ENCODE measurements at places on chromosomes 5 and 9.

- H3K27me3 ChIP-seq, result no peaks in the 10 kb centered on the region
- no peaks in the 10 kb centered on the region for H3K4me1 ChIP-seq
- no peaks in the 10 kb centered on the region for H3K36me3 ChIP-seq
- no peak overlapping the region for H3K4me3 ChIP-seq
- H3K27ac ChIP-seq, result no peak overlapping the region
Observed at GRCh38 chr9:126036881-126037291, 289.7 kb downstream of the PBX3 start.

DNA sequence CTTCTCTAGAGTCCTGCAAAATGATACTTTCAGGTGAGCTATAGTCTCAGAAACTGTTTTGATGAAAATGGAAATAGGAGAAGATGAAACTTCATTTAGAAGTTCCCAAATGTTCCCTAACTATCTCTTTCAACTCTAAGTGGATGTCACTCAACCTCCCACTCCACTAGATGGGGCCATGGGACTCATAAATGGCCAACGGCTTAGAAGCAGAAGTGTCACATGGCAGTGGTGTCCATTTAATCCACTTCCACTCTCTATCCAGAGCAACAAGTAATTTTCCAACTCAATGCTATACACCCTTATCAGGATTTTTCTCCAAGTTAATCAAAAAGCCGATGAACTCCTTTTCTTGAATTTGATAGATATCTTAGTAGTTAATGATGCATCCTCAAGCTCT lies 295.7 kb downstream of the EDIL3 start:
- H3K4me1 ChIP-seq, result no peaks in the 10 kb centered on the region
- no peaks in the 10 kb centered on the region for H3K27me3 ChIP-seq

DNA sequence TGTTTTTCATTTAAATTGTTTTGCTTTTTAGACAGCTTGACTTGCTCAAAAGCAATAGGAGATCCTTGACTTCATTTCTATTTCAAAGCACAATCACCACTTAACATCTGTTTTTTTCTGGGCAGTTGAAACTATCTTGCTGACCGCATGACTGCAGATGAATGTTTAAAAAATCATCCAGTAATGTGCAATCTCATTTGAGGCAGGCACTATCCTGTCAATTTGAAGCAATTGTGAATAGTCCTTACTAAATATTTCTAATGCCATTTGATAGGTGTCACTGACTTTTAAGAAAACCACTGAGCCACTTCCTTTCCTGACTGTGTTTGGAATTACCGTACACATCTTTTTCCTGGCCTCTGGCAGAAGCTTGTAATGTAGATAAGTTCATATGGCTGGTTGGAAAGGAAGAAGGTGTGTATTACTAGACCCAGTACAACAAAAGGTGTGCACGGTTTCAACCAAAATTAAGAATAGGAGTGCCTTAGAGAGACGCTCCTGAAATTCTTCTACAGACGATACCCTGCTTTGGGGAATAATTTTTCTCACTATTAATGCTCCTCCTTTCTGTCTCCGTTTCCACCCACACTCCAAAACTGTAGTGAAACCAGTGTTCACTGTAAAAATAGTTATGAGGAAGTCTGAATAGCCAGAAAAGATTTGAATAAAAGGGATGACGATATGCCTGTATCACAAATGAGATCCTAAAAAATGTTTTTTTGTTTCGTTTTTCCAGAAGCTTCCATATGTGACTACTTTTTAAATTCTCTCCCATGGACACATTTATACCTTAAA lies 136.7 kb upstream of the MOCS2 start:
- no peak for DNase-seq
- H3K4me3 ChIP-seq, result no peak overlapping the region
- H3K36me3 ChIP-seq, result no peaks in the 10 kb centered on the region
- H3K27ac ChIP-seq, result no peak overlapping the region
- no peaks in the 10 kb centered on the region for H3K27me3 ChIP-seq
- H3K4me1 ChIP-seq, result no peaks in the 10 kb centered on the region

DNA sequence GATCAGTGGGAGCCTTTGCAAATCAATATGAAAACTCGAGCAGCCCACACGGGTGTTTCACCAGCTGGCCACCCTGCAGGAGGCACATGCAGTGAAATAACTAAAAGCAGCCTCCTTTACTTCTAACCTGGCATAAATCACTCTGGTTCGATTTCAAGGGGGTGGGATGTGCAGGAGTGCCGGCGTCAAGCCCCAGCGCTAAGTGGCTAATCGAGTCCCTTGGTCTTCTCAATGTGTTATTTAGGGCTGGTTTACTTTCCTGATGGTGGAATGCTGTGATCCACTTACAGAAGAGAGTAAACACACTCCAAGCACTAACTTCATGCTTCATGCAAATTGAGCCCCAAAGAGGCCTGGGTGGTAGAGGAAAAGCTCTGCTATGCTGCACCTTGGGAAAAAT lies 109.4 kb downstream of the TMEM174 start:
- no peaks in the 10 kb centered on the region for H3K36me3 ChIP-seq
- no peak for DNase-seq
- H3K27ac ChIP-seq, result no peak overlapping the region
- no peaks in the 10 kb centered on the region for H3K27me3 ChIP-seq
- peaks cover 6% of the 10 kb centered on the region for H3K4me1 ChIP-seq

DNA sequence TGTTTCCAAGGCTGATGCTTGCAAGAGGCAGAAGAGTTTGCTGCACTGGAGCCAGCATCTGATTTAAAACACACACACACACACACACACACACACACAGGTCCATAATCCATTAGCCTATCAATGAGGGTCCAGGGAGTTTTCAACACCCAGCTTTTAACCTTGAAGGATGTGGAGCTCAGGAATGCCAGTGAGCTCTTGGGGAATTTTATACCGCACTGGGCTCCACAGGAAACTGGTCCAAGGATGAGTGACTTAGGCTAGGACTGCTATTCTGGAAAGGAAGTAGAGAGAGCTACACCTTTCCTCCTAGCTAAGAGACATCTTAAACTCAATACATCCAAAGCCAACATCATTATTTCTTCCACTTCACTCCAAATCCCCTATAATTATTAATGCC lies 942 bp upstream of the NRG2 start:
- no peak for DNase-seq
- no peaks in the 10 kb centered on the region for H3K36me3 ChIP-seq
- H3K27ac ChIP-seq, result no peak overlapping the region

GRCh38 chr9:89215342-89215741 lies 36.7 kb upstream of the SHC3 start:
- no peak for DNase-seq
- no peaks in the 10 kb centered on the region for H3K36me3 ChIP-seq
- H3K27me3 ChIP-seq, result no peaks in the 10 kb centered on the region
- no peak overlapping the region for H3K4me3 ChIP-seq
- no peaks in the 10 kb centered on the region for H3K4me1 ChIP-seq

DNA sequence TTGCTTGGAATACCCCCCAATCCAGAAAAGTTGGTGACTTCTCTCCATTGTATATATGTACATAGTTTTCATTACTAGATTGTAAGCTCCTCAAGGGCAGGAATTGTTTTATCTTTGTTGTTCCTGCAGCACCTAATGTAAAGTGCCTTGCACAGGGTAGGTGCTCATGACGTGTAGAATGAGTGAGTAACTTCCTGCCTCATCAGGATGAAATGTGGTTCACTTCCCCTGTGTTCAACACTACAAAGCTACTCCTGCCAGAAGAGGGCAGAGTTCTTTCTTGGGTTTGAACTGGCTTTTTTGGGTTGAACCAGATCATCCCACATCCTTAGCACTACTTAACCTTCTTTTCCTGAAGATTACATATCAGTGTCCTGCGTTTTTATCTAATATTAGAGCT lies 23.9 kb downstream of the GTF3C4 start:
- DNase-seq, result peak; percentile 22
- H3K27ac ChIP-seq, result no peak overlapping the region
- peaks cover 2% of the 10 kb centered on the region for H3K36me3 ChIP-seq
- no peaks in the 10 kb centered on the region for H3K27me3 ChIP-seq
- no peaks in the 10 kb centered on the region for H3K4me1 ChIP-seq

- no peaks in the 10 kb centered on the region for H3K4me1 ChIP-seq
- H3K27me3 ChIP-seq, result no peaks in the 10 kb centered on the region
Observed at GRCh38 chr9:95505717-95506427, 10.9 kb downstream of the PTCH1 start.

DNA sequence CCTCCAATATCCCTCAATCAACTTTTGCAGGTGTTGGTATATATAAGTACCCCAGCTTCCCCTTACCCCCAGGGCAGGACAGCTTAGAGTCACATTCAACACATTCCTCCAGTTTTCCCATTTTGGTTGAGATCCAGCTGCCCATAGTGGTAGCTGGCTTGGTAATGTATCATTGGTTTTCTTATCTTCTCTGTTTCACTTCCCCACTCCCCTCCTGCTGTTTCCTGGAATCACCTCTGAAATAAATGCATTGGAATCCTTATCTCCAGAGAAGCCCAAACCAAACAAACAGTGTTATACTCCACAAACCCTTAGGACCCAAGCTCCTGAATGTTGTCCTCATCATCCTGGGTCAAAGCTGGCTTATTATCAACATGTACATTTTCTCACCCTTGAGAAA lies 184.8 kb downstream of the TMEM38B start:
- no peak overlapping the region for H3K27ac ChIP-seq
- H3K4me3 ChIP-seq, result no peak overlapping the region
- no peaks in the 10 kb centered on the region for H3K36me3 ChIP-seq
- H3K27me3 ChIP-seq, result peaks cover 1% of the 10 kb centered on the region
- H3K4me1 ChIP-seq, result no peaks in the 10 kb centered on the region
- DNase-seq, result no peak

- DNase-seq, result no peak
- H3K4me1 ChIP-seq, result no peaks in the 10 kb centered on the region
- no peaks in the 10 kb centered on the region for H3K27me3 ChIP-seq
- H3K27ac ChIP-seq, result no peak overlapping the region
Observed at GRCh38 chr5:115257981-115258380, 4.7 kb downstream of the PGGT1B start.

GRCh38 chr9:84669288-84670137 lies at the start of gene NTRK2:
NTRK2 (plus strand) TSS chr9:84669729; CDS start chr9:84670749, 1,020 bp downstream.
- H3K27ac ChIP-seq, result no peak within 1 kb of the TSS
- H3K4me3 ChIP-seq, result peak within 1 kb of the TSS; percentile 27
- no peak for DNase-seq
- H3K36me3 ChIP-seq, result no peaks in the 10 kb centered on the region
- 0 out of 2 replicates have a peak, but pooled peaks cover 4% of the 10 kb centered on the region for H3K4me1 ChIP-seq

GRCh38 chr9:37730839-37731238 lies 22.8 kb upstream of the TRMT10B start:
- H3K27me3 ChIP-seq, result no peaks in the 10 kb centered on the region
- H3K36me3 ChIP-seq, result no peaks in the 10 kb centered on the region
- H3K4me3 ChIP-seq, result no peak overlapping the region
- H3K4me1 ChIP-seq, result no peaks in the 10 kb centered on the region
- H3K27ac ChIP-seq, result no peak overlapping the region

DNA sequence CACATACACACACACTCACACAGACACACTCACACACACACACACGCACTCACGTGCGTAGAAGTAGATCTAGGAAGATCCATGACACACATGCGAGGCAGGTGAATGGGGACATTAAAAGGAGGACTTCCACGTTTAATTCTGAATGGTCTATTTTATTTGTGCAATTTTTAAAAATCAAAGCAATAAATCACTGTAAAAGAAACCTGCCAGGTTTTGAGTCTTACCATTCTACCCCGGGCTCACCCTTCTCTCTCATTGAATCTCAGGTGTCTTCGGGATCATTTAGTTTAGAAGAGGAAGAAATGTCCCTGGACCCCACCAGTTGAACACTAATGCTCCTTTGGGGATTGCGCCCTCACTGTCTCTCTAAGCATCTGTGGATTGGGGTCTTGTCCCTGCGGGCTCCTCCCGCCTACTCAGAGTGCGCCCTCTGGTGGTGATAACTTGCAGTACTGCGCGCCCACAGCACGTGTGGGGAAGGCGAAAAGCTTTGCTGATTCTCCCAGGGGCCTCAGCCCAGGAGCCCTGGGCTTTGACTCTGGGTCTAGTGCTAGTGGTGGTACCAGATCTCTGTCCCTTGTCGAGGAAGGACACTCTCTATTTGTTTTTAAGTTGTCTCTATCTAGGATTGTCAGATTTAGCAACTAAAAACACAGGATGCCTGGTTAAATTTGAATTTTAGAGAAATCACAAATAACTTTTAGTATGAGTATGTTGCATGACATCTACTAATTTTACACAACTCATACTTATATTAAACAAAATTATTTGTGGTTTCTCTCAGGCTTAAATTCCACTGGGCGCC lies 34.8 kb downstream of the BOD1 start:
- H3K4me1 ChIP-seq, result no peaks in the 10 kb centered on the region
- H3K27me3 ChIP-seq, result no peaks in the 10 kb centered on the region
- DNase-seq, result peak; percentile 64
- H3K27ac ChIP-seq, result no peak overlapping the region
- H3K4me3 ChIP-seq, result no peak overlapping the region

DNA sequence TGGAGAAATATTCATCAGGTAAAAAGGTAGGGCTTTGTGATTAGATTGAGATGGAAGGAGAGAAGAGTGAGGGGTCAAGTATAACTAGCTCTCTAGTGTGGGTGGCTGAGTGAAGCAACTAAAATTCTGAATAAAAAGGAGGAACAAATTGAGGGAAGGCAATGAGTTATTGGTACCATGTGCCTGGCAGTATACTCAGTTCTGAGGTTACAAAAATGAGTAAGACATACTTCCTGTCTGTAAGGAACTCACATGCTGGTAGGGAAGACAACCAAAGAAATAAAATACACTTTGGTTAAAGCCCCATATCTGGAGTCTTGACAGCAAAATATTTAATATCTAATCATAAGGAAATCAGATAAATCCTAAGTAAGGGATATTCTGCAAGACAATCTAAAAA lies 476.8 kb upstream of the C9orf72 start:
- H3K36me3 ChIP-seq, result no peaks in the 10 kb centered on the region
- no peaks in the 10 kb centered on the region for H3K27me3 ChIP-seq
- DNase-seq, result no peak
- H3K4me3 ChIP-seq, result no peak overlapping the region
- no peak overlapping the region for H3K27ac ChIP-seq
- H3K4me1 ChIP-seq, result no peaks in the 10 kb centered on the region

GRCh38 chr5:139205124-139205523 lies 7.0 kb upstream of the SIL1 start:
- H3K27me3 ChIP-seq, result no peaks in the 10 kb centered on the region
- H3K4me1 ChIP-seq, result peaks cover 2% of the 10 kb centered on the region
- DNase-seq, result no peak
- H3K27ac ChIP-seq, result no peak overlapping the region
- H3K4me3 ChIP-seq, result no peak overlapping the region

DNA sequence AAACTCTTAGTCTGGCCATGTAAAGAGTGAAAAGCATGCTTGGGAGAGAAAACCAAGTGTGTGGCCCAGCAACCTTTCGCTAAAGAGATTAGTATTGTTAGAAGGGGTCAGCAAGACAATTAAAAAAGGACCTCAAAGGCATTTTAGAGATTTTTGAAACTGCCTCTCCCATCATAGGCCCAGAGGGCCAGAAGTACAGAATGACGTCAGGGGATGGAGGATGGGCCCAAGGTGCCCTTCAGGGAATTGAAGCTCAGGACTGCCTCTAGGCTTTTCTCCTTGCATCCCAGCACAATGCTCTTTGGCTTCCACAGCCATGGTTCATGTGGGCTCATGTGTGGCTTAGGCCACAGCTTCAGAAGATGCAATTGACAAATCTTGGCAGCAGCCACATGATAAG lies 287.0 kb upstream of the COX7C start:
- DNase-seq, result no peak
- H3K4me3 ChIP-seq, result no peak overlapping the region
- no peaks in the 10 kb centered on the region for H3K4me1 ChIP-seq
- no peaks in the 10 kb centered on the region for H3K36me3 ChIP-seq
- H3K27ac ChIP-seq, result no peak overlapping the region
- H3K27me3 ChIP-seq, result no peaks in the 10 kb centered on the region
